Heart left ventricle (tissue), 16 donors: ENCODE measurements at places on chromosomes 16 and 17.
A peak's percentile ranks its signal among the peaks of the same experiment; 100 is the strongest.

- DNase-seq = no peak
Measured at GRCh38 chr17:17062866-17063265, 20.6 kb downstream of the MPRIP start.

- DNase-seq = no peak
Measured at GRCh38 chr16:84520725-84521496, 16.5 kb upstream of the MEAK7 start.

GRCh38 chr17:8025176-8025911, 13.5 kb upstream of the ALOX15B start:
- DNase-seq = no peak

DNA sequence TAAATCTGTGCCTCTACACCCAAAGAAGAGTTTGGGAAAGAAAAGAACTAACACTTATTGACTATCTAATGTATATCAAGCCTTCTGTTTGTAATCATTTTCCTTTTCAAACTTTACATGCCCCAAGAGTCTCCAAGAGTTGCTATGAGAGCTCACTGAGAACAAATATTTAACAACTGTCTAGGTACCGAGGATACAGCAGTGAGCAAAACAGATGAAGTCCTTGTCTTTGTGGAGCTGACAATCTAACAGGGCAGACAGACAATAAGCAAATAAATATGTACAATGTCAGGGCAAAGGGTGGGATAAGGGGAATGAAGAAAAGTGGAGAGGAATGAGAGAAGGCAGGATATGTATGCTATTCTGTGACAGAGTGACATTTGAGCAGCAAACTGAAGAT, 64.8 kb upstream of the KSR1 start:
- no peak for DNase-seq

DNA sequence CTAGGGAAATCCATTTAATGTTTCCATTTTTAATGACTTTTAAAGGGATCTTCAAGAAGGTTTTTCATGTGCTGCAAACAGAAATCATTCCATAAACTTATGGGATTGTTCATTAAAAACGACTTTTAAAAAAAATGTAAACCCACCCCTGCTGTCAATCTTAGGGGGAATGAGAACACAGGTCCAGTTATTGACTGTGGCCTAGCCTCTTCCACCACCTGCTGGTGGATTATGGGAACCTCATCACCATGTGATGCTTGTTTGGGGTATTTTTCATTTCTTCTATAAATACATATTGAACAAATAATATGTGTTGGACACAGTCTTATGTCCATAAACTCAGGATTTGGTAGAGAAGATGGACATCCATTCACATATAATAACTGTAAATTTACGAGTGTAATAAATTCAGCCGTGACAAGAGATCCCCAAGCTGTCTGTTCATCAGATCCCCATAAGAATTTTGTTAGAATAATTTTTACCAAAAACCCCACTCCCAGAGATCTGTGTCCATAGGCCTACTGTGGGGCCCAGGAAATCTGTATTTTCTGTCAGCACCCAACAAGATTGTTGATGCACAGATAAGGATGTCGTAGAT, 42.0 kb upstream of the TMC5 start:
- no peak for DNase-seq

- peak; percentile 10 for DNase-seq
Measured at GRCh38 chr16:56824331-56824730, 40.7 kb upstream of the SLC12A3 start.
